ENCODE measurements at places on chromosomes 2 and 18. TPM values are rescaled to one million over a fixed set of nuclear protein-coding genes. Genes with fewer than 3 reads are reported as not detected.

DNA sequence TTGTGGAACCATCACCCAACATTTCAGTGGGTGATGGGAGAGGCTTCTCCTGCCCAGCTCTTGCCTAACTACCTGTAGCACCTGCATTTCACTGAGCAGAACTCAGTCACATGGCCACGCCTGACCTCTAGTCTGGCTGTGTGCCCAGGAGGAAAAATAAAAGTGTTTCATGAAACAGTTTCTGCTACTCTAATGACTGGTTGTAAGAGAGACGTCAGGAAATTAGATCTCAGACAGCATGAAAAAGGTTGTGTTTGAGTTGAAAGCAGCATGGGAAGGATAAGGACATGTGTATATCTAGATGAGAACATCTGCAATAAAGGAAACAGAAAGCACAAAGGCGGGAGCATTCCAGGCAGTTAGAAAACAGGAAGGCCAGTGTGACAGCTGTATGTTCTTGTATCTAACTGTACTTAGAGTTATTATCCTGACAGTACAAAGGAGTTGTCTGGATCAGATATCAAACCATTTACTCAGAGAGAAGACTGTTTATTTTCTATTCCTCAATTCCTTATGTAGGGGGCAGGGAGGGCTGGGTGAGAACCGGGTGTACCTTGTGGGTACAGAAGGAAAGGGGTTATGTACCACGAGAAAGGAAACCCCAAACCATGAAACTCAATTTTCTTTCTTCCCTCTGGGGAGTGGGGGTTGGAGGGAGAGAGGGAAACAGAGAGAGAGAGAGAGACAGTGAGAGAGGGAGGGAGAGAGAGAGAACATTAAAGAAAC is 307.4 kb upstream of the VWC2L start:
- peaks cover 10% of the 10 kb centered on the region for H3K4me1 ChIP-seq
- no peaks in the 10 kb centered on the region for H3K27me3 ChIP-seq
- H3K36me3 ChIP-seq: no peaks in the 10 kb centered on the region
- no peak overlapping the region for H3K27ac ChIP-seq
- peak overlapping the region; percentile 8 for H3K4me3 ChIP-seq

Gene KYNU
- total RNA-seq: 0.55 TPM

Gene ALLC
- total RNA-seq: not detected

Gene CBLN2
- not detected for total RNA-seq

- H3K4me3 ChIP-seq: no peak overlapping the region
- H3K27me3 ChIP-seq: peaks cover 5% of the 10 kb centered on the region
- H3K36me3 ChIP-seq: peaks cover 32% of the 10 kb centered on the region
- no peak for DNase-seq
- peaks cover 59% of the 10 kb centered on the region for H3K4me1 ChIP-seq
- H3K27ac ChIP-seq: peak overlapping the region; percentile 42
These were observed 64.8 kb upstream of the RBM44 start for GRCh38 chr2:237733677-237734300.

- peaks cover 5% of the 10 kb centered on the region for H3K27me3 ChIP-seq
- DNase-seq: no peak
These were observed 82.4 kb downstream of the ARMC9 start for GRCh38 chr2:231280846-231281245.

GRCh38 chr2:162967147-162967546 is 128.6 kb upstream of the KCNH7 start:
- no peak overlapping the region for H3K4me3 ChIP-seq
- no peak overlapping the region for H3K27ac ChIP-seq
- DNase-seq: no peak

- peaks cover 1% of the 10 kb centered on the region for H3K27me3 ChIP-seq
- peak overlapping the region; percentile 69 for H3K27ac ChIP-seq
- H3K4me1 ChIP-seq: peaks cover 71% of the 10 kb centered on the region
- H3K36me3 ChIP-seq: peaks cover 41% of the 10 kb centered on the region
- DNase-seq: no peak
These were observed 8.7 kb downstream of the GLS start for GRCh38 chr2:190889175-190889943.

GRCh38 chr2:218418717-218419458 is at the start of gene VIL1:
Gene VIL1 (plus strand): TSS chr2:218419123. CDS start chr2:218423779, 4,656 bp downstream.
- no peaks in the 10 kb centered on the region for H3K4me1 ChIP-seq
- no peak within 1 kb of the TSS for H3K27ac ChIP-seq
- peaks cover 15% of the 10 kb centered on the region for H3K27me3 ChIP-seq
- no peaks in the 10 kb centered on the region for H3K36me3 ChIP-seq
- no peak for DNase-seq
- no peak within 1 kb of the TSS for H3K4me3 ChIP-seq

- peaks cover 6% of the 10 kb centered on the region for H3K27me3 ChIP-seq
- H3K4me1 ChIP-seq: peaks cover 28% of the 10 kb centered on the region
- H3K36me3 ChIP-seq: no peaks in the 10 kb centered on the region
- peak; percentile 62 for DNase-seq
- H3K27ac ChIP-seq: peak overlapping the region; percentile 86
- peak overlapping the region; percentile 96 for H3K4me3 ChIP-seq
These were observed 483 bp downstream of the OSBPL6 start for GRCh38 chr2:178194600-178195389.

DNA sequence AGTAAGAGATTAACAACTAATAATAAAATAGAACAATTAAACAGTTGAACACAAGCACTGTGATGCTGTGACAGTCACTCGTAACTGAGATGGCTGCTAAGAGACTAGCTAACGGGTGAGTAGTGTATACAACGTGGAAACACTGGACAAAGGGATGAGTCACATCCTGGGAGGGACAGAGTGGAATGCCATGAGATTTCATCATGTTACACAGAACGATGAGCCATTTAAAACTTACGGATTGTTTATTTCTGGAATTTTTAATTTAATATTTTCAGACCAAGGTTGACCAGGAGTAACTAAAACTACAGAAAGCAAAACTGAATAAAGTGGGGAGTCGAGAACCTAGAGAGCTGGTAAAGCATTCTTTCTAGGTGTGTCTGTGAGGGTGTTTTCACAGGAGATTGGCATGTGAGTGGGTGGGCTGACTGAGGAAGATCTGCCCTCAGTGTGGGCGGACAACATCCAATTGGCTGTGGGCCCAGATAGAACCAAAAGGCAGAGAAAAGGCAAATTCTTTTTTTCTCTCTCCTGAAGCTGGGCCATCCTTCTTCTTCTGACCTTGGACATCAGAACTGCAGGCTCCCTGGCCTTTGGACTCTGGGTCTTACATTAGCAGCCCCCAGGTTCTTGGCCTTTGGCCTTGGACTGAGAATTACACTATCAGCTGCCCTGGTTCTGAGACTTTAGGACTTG is 14.6 kb downstream of the TMSB10 start:
- no peaks in the 10 kb centered on the region for H3K36me3 ChIP-seq
- peaks cover 42% of the 10 kb centered on the region for H3K4me1 ChIP-seq
- peak overlapping the region; percentile 99 for H3K27ac ChIP-seq
- peak overlapping the region; percentile 84 for H3K4me3 ChIP-seq

GRCh38 chr18:47987388-47987699 is 56.9 kb upstream of the SMAD2 start:
- DNase-seq: no peak
- peaks cover 12% of the 10 kb centered on the region for H3K4me1 ChIP-seq
- H3K27ac ChIP-seq: no peak overlapping the region
- no peaks in the 10 kb centered on the region for H3K36me3 ChIP-seq

- no peaks in the 10 kb centered on the region for H3K27me3 ChIP-seq
- H3K4me1 ChIP-seq: peaks cover 7% of the 10 kb centered on the region
- peaks cover 6% of the 10 kb centered on the region for H3K36me3 ChIP-seq
These were observed 48.3 kb upstream of the GULP1 start for GRCh38 chr2:188243381-188243780.

DNA sequence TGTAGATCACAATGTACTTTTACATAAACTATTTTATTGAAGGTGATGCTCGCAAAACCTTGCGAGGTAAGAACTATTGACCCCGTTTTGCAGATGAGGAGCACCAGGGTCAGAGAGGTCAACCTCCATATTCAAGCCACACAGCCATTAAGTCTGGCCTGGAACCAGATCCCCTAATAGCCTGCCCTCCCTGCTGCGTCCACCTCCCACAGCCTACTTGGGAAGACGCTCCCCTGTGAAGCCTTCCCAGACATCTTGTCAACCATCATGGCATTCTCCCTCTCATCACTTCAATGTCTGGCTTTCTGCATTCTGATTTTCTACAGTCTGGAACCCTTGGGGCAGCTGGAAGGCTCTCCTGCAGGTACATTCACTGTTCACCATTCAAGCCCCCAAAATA is 101.0 kb downstream of the TTC32 start:
- H3K4me1 ChIP-seq: peaks cover 60% of the 10 kb centered on the region
- H3K36me3 ChIP-seq: no peaks in the 10 kb centered on the region
- H3K4me3 ChIP-seq: no peak overlapping the region
- peaks cover 16% of the 10 kb centered on the region for H3K27me3 ChIP-seq

Gene NCKAP1
- total RNA-seq: 160 TPM

- H3K4me3 ChIP-seq: no peak overlapping the region
- DNase-seq: peak; percentile 73
- peaks cover 56% of the 10 kb centered on the region for H3K4me1 ChIP-seq
- 0 out of 2 replicates have a peak, but pooled peaks cover 3% of the 10 kb centered on the region for H3K36me3 ChIP-seq
- no peaks in the 10 kb centered on the region for H3K27me3 ChIP-seq
These were observed 29.5 kb downstream of the PAX8 start for GRCh38 chr2:113248997-113249770.

- DNase-seq: peak; percentile 23
- H3K4me1 ChIP-seq: peaks cover 50% of the 10 kb centered on the region
- H3K27me3 ChIP-seq: no peaks in the 10 kb centered on the region
- H3K4me3 ChIP-seq: no peak overlapping the region
These were observed 635.7 kb downstream of the FBXO15 start for GRCh38 chr18:73511771-73512503.

Gene DQX1
- total RNA-seq: not detected

- H3K4me1 ChIP-seq: no peaks in the 10 kb centered on the region
- H3K36me3 ChIP-seq: no peaks in the 10 kb centered on the region
- no peak for DNase-seq
- peaks cover 15% of the 10 kb centered on the region for H3K27me3 ChIP-seq
These were observed 316.4 kb upstream of the ID2 start for GRCh38 chr2:8365331-8365910.

Gene LDLRAD4
- total RNA-seq: not detected

GRCh38 chr2:149023091-149023490 is 15.4 kb upstream of the LYPD6B start:
- no peak overlapping the region for H3K27ac ChIP-seq
- H3K4me3 ChIP-seq: no peak overlapping the region
- peaks cover 30% of the 10 kb centered on the region for H3K4me1 ChIP-seq
- no peaks in the 10 kb centered on the region for H3K36me3 ChIP-seq
- H3K27me3 ChIP-seq: no peaks in the 10 kb centered on the region

Gene POTEC
- not detected for total RNA-seq

Gene SP5
- total RNA-seq: not detected

GRCh38 chr18:45635893-45636509 is 20.7 kb downstream of the SLC14A2 start:
- no peak overlapping the region for H3K27ac ChIP-seq
- H3K36me3 ChIP-seq: no peaks in the 10 kb centered on the region
- H3K4me3 ChIP-seq: no peak overlapping the region
- H3K27me3 ChIP-seq: peaks cover 16% of the 10 kb centered on the region
- H3K4me1 ChIP-seq: peaks cover 7% of the 10 kb centered on the region
- no peak for DNase-seq

- H3K4me1 ChIP-seq: peaks cover 24% of the 10 kb centered on the region
- 0 out of 2 replicates have a peak, but pooled peaks cover 7% of the 10 kb centered on the region for H3K36me3 ChIP-seq
- no peak overlapping the region for H3K27ac ChIP-seq
- DNase-seq: no peak
These were observed 98.9 kb upstream of the NDUFV2 start for GRCh38 chr18:9003406-9004100.

Gene SLC5A7
- total RNA-seq: not detected

Gene FBXO36
- 2.3 TPM for total RNA-seq

Gene THADA
- total RNA-seq: 19.0 TPM

Gene ABHD1
- total RNA-seq: not detected

- no peak for DNase-seq
- H3K36me3 ChIP-seq: no peaks in the 10 kb centered on the region
- no peak overlapping the region for H3K4me3 ChIP-seq
- peaks cover 30% of the 10 kb centered on the region for H3K27me3 ChIP-seq
- H3K4me1 ChIP-seq: no peaks in the 10 kb centered on the region
- no peak overlapping the region for H3K27ac ChIP-seq
These were observed 100.3 kb downstream of the B3GNT2 start for GRCh38 chr2:62296034-62296831.

GRCh38 chr18:51339856-51340255 is 142.4 kb upstream of the MEX3C start:
- no peak for DNase-seq
- H3K4me1 ChIP-seq: no peaks in the 10 kb centered on the region
- H3K27ac ChIP-seq: no peak overlapping the region
- H3K27me3 ChIP-seq: no peaks in the 10 kb centered on the region
- H3K36me3 ChIP-seq: no peaks in the 10 kb centered on the region
- H3K4me3 ChIP-seq: no peak overlapping the region

GRCh38 chr2:109202486-109202885 is 73.5 kb downstream of the SH3RF3 start:
- DNase-seq: no peak
- H3K36me3 ChIP-seq: no peaks in the 10 kb centered on the region
- peaks cover 24% of the 10 kb centered on the region for H3K27me3 ChIP-seq
- peaks cover 12% of the 10 kb centered on the region for H3K4me1 ChIP-seq
- H3K27ac ChIP-seq: no peak overlapping the region

DNA sequence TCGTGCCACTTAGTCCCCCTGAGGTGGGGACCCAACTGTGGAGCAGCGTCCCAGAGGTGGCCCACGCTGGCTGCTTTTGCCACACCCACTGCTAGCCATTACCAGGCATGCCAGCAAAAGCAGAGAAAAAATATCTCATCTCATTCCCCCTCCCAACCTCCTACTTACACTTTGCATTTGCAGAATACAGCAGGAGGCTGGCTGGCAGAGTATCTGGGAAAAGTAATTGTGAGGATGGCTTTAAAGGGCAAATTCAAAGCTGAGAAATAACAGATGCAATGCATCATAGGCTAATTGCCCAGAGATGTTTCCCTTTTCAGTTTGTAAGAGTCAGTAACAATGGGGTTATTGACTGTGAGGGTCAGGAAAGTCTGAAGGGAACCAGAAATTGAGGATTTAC is 438.1 kb upstream of the DSEL start:
- H3K4me1 ChIP-seq: peaks cover 32% of the 10 kb centered on the region
- no peaks in the 10 kb centered on the region for H3K36me3 ChIP-seq
- H3K4me3 ChIP-seq: no peak overlapping the region

Gene TLX2
- total RNA-seq: 0.19 TPM

- peaks cover 6% of the 10 kb centered on the region for H3K27me3 ChIP-seq
- peak overlapping the region; percentile 39 for H3K27ac ChIP-seq
- H3K36me3 ChIP-seq: peaks cover 11% of the 10 kb centered on the region
- H3K4me1 ChIP-seq: peaks cover 18% of the 10 kb centered on the region
These were observed 23.3 kb downstream of the RAB31 start for GRCh38 chr18:9731380-9731779.

GRCh38 chr18:55699233-55699765 is 111.3 kb upstream of the TCF4 start:
- peaks cover 14% of the 10 kb centered on the region for H3K4me1 ChIP-seq
- peaks cover 16% of the 10 kb centered on the region for H3K36me3 ChIP-seq
- H3K4me3 ChIP-seq: no peak overlapping the region
- no peak for DNase-seq

Gene BABAM2
- total RNA-seq: 39.2 TPM

DNA sequence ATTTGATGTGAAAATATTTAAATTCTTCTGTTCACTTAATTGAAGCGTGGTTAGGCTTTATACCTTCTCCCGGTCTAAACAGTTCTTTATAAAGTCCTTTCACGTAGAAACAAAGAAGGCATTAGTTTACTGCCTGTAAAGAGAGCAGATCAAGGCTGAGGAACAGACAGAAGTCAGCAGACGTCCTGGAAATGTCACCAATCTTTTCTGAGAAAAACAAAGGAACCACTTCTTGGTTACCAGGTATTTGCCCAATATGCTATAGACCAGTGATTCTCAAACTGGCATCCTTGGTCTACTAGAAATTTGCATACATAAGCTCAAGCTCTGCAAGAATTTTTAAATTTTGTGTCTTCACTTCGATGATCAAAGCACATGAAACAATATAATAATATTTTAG is 89.2 kb upstream of the STK17B start:
- no peak for DNase-seq
- H3K27me3 ChIP-seq: no peaks in the 10 kb centered on the region
- H3K4me3 ChIP-seq: peak overlapping the region; percentile 73
- peaks cover 23% of the 10 kb centered on the region for H3K36me3 ChIP-seq

Measured in HFFc6 (cell line).